Activated T-helper 1 cell treated with anti-CD3 and anti-CD28 coated beads, Interleukin-2, amount 50 U/mL, for 16 hours (primary cell): ENCODE measurements at places on chromosomes 5 and 9.

- DNase-seq: no peak
Observed at GRCh38 chr5:151718646-151719045, 31.9 kb upstream of the SPARC start.

GRCh38 chr5:41010572-41010971 lies 60.6 kb downstream of the MROH2B start:
- DNase-seq: no peak

DNA sequence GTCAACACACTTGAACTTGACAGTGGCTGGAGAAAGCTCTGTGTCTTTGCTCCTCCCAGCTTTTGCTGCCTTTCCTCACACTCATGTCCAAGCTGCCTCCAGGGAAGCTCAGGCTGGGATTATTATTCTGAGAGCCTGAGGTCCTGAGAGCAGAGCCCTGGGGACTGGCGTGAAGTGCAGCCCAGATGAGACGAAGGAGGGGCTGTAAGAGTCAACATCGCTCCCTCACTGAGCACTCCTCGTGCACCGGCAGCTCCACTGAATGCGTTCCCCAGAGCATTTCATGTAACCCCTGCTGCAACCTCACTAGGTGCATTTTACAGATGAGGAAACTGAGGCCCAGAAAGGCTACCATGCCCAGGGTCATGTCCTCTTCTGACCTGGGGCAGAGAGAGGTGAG lies 63.5 kb upstream of the PHYKPL start:
- DNase-seq: no peak

- no peak for DNase-seq
Observed at GRCh38 chr5:132465059-132465707, 25.4 kb downstream of the IRF1 start.
